NCI-H1694 (cell line): ENCODE measurements at places on chromosomes 3 and 15.

DNA sequence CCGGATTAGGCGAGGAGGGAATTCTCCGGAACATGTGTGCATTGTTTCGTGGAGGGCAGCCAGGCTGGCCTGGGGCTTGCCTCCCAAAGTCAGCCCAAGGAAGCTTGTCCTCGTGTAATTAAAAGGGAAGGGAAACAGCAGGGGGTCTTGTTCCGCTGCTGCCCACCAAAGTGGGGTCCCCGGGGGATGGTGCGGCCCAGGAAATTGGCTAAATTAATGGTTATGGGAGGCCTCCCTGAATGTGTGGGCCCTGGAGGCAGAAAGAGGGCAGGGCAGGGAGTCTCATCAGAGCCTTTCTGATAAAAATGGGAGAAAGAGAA, 118.1 kb downstream of the OPA1 start:
- DNase-seq: no peak

GRCh38 chr3:65591313-65591712, 447.4 kb downstream of the MAGI1 start:
- DNase-seq: no peak

GRCh38 chr3:63351159-63352007, 73.3 kb downstream of the SYNPR start:
- DNase-seq: peak; percentile 33

GRCh38 chr3:77296527-77296926, 256.6 kb downstream of the ROBO2 start:
- DNase-seq: no peak

GRCh38 chr3:119034256-119035013, at the start of gene IGSF11:
Gene IGSF11, minus strand, starts transcription at chr3:119034846. Its CDS starts 264 bp downstream, at chr3:119034582.
- peak; percentile 51 for DNase-seq
